ENCODE measurements at places on chromosomes 1 and 21.

- no peak for DNase-seq
Observed at GRCh38 chr1:185439727-185440415, 122.8 kb upstream of the IVNS1ABP start.

- DNase-seq = no peak
Observed at GRCh38 chr1:156083800-156084790, 1.8 kb upstream of the MEX3A start.

GRCh38 chr1:220527908-220528678 lies at the start of gene MARK1:
Gene MARK1, plus strand, starts transcription at chr1:220528136. Its CDS starts 687 bp downstream, at chr1:220528823.
- DNase-seq = peak; percentile 80

- DNase-seq = no peak
Observed at GRCh38 chr21:27190601-27191000, 223.7 kb upstream of the ADAMTS5 start.

GRCh38 chr1:180366371-180367068 lies 135.9 kb downstream of the ACBD6 start:
- no peak for DNase-seq

GRCh38 chr21:34693192-34693810 lies 24.5 kb downstream of the CLIC6 start:
- peak; percentile 59 for DNase-seq

DNA sequence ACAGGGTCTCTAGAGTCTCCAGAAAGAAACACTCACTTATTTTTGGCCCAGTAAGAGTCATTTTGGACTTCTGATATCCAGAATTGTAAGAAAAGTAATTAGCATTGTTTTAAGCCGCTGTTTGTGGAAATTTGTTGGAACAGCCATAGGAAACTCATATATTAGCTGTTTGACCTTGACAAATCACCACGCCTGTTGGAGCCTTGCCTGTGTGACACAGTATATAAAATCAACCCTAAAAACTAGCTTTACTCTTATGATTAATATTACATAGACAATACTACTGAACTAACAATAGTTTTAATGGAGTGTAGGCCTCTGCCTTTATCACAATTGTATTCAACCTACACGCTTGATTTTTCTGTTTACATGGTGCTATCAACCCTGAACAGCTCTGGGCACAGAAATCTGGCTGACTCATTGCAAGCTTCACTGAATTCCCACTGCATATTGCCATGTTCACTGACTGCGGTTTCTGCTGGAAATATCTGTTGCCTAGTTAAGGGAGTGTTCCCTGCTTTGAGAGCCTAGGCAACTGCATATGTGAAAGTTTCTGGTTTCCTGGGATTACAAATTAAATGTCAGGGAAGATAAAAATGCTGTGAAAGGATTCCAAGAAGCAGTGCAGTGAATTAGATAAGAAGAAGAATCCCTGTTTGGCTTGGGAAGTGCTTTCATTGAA lies 419.5 kb upstream of the DEPDC1 start:
- no peak for DNase-seq

DNA sequence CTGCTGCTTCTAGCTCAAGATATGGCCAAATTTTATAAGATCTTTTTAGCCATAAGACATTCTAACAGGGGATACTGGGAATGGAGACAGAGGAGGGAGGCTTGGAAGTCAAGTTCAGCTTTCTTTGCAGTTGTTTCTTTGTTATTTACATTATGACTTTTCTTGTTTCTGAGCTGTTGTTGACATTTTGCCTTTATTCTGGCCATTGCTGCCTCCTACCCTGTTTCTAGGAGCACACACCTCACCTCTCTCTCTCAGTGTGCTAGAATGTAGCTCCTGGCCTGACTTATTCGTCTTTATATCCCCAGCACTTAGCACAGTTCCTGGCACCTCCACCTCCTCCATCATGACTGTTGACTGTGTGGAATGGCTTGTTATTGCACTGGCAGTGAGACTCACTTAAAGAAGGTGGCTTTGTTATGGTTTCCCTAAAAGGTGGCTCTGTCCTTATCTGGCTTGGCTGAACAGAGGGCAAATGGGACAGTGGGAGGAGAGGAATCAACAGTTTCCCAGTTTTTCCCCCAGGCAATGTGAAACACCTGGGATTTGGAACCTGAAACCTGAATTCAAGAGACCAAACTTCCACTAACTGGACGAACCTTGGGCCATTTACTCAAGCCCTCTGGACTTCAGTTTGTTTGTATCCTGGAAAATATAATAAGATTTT lies 76.1 kb upstream of the PPP2R5A start:
- no peak for DNase-seq

GRCh38 chr1:168966636-168967035 lies 139.9 kb upstream of the ATP1B1 start:
- DNase-seq = no peak

DNA sequence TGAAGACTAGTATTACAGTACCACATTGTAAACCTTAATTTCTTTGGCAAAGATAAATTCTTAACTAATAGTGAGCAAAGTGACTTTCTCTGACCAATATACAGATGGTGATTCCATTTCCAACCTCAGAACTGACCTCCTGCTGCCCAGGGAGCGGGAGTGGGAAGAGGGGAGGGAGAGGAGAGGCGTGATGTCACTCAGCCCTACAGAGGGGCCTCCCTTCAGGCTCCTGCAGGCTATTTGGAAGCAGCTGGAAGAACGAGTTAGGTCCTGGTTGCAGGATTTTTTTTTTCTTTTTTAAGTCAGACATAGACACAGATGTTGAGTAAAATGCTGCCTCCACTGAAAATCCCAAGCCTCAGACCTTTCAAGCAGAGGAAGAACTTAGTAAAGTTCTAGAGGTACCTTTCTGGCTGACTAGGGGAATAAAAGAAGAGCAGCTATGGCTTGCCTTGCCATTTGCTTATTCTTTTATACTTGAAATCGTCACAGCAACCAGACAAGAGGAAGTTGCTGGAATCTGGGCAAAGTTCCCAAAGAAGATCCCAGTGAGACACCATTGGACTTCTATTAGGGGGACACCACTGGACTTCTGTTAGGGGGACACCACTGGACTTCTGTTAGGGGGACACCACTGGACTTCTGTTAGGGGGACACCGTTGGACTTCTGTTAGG lies 54.5 kb downstream of the EXO1 start:
- DNase-seq = no peak

DNA sequence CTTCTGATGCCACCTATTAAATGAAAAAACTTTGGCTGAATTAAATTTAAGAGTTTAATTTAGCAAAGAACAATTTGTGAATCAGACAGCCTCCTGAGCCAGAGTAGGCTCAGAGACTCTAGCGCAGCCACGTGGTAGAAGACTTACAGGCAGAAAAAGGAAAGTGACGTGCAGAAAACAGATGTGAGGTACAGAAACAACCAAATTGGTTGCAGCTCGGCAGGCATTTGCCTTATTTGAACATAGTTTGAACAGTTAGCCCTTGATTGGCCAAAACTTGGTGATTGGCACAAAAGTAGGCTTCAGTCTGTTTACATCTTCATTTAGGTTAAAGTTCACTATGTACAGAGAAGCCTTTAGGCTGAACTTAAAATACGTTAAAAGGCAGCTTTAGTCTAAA lies 22.9 kb downstream of the TCP10L start:
- no peak for DNase-seq

DNA sequence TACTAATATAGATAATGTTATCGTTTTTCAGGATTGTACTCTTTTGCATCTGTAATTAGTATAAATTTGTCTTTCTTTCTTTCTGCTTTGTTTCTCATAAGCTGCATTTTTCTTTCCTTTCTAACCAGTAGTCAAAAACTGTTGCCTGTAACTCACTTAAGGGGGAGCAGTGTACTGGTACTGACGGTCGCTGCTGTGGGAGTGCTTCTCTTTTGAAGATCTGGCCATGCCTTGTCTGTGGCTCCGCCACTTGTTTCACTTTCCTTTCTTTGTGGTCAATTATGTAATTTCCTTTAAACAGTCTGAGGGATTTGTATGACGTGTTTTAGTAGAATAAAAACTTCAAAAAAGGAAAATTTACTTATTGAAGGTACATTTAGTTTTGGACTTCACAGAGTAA lies 37.0 kb downstream of the MIA3 start:
- DNase-seq = no peak

DNA sequence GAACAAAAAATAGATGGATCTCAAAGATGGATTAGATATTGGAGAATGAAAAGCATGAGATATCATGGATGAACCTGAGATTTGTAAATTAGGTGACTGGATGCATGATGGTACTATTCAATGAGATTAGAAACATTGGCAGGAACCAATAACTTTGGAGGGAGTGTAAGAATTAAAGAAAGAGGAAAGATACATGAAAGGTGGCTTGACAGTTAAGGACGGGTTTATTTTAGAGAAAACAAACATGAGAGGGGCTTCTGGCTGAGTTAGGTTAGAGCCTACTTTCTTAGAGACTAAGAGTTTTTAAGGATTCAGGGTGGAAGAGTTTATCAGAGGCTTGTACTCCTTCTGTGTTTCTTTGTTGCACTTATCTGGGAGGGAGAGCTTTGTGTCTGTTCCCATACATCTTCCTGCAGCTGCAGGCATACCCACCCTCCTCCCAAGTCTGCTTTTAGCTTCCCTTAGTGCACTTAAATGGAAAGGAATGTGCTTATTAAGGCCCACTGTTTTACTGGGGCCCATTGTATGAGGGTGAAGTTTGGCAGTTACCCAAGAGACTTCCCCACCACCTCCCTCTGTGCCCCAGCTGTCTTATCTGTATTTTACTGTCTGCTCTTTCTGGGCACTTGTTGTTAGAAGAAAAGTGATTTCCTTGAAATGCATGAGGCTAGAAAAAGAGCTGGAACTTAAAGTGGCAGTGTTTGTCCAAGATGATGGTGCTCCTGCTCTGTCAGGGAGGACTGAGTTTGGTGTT lies 26.1 kb upstream of the CR2 start:
- no peak for DNase-seq

- no peak for DNase-seq
Observed at GRCh38 chr1:50631161-50631560, 207.9 kb upstream of the DMRTA2 start.

DNA sequence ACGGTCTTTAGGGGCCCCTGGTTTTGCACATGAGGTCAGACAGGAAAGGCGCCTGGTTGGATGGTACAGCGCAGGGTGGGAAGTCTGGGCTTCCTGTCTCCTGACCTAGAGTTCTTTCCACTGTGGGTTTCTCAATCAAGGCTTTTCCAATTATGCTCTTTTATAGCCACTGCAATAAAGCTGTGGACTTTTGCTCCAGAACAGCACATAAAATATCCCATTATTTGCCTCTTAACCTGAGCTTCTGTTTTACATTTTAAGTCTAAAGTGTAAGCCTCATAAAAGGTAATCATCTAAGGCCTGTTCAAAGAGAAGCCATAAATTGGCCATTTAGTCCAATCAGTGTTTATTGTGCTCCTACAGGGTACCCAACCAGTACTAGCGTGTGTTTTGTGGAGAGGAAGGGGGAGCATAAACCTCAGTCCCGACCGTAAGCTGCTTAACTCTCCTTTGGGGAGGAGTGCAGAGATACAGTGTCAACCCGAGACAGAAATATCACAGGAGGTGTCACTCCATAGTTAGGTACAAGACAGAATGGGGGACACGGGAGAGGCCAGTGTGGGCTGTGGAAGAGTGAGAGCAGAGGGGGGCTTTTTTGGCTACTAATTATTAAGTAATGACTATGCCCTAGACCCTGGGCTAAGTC lies 270.0 kb downstream of the TRABD2B start:
- DNase-seq = no peak

All from NCI-H1105 treated with DMSO at 0.1 percent for 48 hours (cell line).